ENCODE measurements at places on chromosomes 1 and 21.

GRCh38 chr1:206664740-206665139 lies 20.0 kb upstream of the MAPKAPK2 start:
- DNase-seq = no peak

DNA sequence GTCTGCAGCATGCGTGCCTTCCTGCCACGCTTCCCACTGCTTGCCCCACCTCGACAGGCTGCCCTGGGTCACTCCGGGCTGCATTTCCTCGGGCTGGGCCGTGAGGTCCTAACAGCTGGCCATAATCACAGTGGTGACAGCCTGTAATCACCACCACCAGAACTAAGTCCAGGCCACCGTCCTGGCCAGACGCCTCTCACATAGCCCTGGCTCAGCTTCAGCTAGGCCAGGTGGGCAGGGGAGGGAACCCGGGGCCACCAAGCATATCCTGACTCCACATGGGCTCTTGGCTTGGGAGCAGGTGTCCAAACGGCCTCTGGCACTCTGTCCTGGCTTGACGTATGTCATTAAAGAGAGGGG lies 229.5 kb downstream of the TRABD2B start:
- no peak for DNase-seq

DNA sequence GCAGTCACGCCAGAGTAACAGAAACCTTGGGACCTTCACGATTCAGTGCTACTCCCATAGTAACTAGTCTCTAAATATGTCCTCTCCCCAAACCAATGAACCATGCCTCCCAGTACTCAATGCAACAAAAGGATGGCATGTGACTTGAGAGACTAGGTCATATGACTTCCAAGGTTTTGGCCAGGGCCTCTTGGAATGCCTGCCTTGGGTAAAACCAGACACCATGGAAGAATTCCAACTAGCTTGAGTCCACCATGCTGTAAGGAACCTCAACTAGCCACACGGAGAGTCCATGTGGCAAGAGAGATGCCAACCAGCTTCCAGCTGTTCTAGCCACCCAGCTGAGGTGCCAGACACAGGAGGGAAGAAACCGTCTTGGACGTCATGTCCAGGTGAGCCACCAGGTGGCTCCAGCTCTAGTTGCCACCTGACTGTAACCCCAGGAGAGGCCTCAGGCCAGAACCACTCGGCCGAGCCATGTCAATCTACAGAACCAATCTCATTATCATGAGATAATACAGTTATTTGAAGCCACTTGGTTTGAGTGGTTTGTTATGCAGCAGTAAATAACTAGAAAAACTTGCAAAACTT lies 115.0 kb downstream of the SYF2 start:
- DNase-seq = no peak

DNA sequence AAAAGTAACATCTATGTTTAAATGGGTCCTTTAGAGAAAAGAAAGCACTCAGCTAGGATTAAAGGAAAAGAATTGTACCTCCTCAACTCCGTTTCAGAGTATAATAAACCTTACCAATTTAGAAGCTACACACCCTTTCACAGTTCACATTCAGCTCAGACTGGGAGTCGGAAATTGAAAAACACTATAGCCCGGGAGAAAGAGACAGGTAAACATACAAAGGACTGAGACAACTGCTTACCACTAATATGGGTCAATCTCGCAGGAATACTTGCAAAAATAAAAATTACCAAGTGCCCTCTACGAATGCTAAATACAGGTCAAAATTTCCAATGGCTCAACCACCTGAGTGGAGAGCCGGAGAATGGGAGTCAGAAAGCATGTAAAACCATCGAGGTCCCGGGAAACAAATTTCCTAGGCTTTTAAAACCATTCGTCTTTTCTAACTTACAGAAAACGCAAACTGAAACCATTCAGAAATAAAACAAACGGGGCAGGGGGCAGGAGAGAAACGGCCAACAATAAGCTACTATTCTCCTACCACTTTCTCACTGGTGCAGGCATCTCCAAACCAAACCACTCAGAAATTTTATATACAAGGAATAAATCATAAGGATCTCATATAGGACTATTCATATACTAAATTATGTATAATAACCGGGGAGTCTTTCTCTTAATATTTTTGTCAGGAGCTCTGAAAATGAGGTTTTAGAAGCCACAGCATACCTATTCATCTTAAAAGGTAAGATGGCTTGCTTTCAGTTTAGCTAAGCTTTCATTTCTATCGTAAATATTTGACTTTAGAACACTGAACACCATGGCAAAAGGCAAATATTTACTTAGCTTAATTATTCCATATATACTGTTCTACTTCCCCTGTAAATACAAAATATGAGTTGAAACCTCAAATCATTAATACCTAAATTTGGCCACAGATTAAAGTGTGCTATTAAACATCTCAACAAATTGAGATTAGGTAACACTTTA lies 136.5 kb downstream of the RERE start:
- DNase-seq = no peak

- no peak for DNase-seq
Measured at GRCh38 chr1:162026881-162027280, 3.2 kb upstream of the OLFML2B start.
